ENCODE measurements at places on chromosomes 1 and 21.

DNA sequence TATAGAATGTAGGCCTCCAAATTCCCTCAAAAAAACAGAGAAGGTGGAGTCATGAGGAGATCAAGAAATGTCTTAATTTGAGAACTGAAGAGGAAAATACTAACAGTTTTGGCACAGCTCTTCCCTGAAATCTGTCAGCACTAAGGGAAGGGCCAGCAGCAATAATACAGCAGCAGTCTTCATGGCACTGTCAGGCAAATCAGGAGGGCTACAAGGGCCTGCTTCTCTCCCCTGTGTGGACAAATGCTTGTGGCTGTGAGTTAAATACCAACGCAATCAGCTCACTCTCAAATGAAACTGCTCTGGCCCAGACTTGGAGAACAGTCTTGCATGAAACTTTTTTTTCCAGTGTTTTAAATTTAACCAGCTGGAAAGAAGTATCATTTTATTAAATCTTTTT, 20.5 kb upstream of the CNN3 start:
- no peak for DNase-seq

- DNase-seq: no peak
Observed at GRCh38 chr1:184941735-184942134, 32.6 kb downstream of the NIBAN1 start.

DNA sequence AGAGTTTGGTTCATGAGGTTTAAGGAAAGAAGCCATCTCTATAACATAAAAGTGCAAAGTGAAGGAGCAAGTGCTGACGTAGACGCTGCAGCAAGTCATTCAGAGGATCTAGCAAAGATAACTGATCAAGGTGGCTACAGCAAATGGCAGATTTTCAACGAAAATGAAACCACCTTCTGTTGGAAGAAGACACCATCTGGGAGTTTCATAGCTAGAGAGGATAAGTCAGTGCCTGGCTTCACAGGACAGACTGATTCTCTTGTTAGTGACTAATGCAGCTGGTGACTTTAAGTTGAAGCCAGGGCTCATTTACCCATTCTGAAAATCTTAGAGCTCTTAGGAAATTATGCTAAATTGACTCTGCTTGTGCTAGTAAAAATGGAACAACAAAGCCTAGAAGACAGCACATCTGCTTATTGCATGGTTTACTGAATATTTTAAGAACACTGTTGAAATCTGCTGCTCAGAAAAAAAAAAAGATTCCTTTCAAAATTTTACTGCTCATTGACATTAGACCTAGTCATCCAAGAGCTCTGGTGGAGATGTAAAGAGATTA, 10.5 kb downstream of the MAEL start:
- DNase-seq: no peak

DNA sequence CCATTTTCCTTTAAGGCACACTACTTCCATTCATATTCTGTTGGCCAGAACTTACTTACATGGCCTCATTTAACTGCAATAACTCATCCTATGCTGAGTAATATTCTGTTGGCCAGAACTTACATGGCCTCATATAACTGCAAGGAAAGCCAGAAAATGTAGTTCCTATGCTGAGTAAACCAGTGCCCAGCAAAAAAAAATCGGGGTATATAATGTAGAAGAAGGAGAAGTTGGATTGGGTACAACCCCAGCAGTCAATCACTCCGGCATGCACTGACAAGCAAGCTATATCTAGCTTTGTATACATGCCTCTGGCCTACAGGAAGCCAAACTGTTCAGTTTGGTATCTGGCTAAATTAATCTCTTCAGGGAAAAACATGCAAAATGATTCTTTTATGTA, 39.4 kb upstream of the PPIH start:
- DNase-seq: no peak

DNA sequence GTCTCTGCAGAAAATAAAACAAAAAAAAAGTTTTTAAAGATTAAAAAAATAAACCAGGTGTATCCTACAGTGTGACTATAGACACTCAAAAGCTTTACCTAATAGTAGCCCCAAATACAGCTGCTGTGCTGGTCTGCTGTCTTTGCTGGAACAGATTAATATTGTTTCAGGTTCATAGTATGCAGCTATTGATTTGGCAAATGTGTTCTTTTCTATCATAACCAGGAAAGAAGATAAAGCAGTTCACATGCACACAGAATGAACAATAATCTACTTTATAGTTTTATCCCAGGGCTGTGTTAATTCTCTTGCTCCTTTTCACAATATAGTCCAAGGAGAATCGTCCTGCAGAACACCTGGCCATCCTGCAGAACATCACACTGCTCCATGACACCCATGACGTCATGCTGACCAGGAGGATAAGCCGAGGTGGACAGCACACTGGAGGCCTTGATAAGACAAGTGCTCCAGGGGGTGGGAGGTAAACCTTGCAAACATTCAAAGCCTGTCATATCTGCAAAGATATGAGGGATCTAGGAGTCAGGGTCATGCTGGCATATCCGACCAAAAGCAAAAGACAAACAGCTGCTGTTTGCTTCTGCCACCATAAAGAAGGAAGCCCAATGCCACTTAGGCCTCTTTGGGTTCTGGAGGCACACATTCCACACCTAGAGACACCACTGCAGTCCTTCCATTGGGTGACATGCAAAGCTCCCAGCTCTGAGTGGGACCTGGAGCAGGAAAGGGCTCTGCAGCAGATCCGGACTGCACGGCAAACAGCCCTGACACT, 86.1 kb upstream of the SLC2A1 start:
- no peak for DNase-seq

DNA sequence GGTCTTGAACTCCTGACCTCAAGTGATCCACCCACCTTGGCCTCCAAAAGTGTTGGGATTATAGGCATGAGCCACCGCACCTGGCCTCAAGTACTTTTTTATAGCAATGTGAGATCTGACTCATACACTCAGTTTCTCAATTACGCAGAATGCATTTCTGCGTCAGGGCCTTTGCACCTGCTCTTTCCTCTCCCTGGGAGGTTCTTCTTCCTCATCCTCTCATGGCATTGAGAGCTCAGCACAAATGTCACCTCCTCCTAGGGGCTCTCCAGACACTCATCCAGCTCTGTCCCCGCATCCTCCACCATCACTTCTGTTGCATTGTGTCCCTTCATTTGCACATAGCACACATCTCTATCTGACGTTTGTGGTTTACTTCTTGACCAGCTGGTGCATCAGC, 418.8 kb downstream of the PTPRU start:
- DNase-seq: no peak

DNA sequence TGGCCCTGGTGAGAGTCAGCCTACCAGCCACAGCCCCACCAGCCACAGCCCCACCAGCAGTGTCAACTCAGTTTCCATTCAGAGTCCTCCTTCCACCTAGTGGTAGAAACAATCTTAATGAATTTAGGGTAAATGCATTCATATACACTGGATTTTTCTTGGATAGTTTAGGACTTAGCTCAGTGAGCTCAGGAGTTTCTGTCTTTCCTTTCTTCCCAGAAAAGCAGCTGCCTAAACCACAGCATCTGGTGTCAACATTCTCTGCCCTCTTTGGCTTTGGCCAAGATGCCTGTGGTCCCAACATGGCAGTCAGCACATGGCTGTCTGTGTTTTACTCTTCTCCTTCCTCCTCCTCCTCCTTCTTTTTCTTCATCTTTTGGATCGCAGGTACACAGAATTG, 94.0 kb downstream of the CLIC6 start:
- DNase-seq: no peak

GRCh38 chr1:15225461-15225860, 21.6 kb upstream of the FHAD1 start:
- no peak for DNase-seq

- no peak for DNase-seq
Observed at GRCh38 chr1:230326971-230327891, 98.9 kb downstream of the PGBD5 start.

DNA sequence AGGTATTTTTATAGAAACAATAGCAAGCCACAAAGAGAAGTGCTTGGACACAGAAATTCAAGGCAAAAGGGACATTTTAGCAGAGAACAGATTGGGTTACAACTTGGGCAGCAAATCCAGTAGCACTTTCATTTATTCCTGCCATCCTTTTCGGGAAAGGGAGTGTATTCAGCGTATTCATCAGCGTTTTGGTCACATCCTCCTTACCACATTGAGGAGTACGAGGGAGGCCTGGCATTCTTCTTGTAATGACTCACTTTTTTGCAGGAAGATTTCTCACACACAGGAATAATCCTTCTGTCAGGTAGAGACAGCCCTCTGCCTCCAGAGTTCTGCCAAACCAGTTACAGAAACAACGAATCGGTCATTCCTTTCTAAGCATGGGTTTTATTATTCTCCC, 18.1 kb upstream of the FAM78B start:
- DNase-seq: no peak

DNA sequence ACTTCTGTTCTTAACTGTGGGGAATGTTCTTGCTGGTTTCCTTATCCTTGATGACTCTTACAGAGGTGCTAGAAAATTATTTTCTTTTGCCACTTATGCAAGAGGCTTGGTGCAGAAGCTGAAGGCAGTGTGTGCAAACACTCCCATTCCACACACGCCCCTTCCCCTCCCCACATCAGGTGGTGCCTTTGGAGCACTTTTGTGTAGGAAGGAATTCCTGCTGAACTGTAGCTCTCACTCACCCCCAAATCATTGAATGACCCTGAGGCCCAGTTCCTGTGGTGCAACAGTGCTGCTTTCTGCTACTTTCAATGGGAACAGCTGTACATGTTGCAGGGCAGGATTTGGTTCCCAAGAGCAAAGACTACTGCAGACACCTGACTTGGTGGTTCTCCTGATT, 101.8 kb downstream of the CD247 start:
- DNase-seq: no peak

GRCh38 chr1:92784021-92784638, 778 bp downstream of the EVI5 start:
- peak; percentile 29 for DNase-seq

- peak; percentile 27 for DNase-seq
Observed at GRCh38 chr1:101653482-101653946, 343.2 kb downstream of the OLFM3 start.

- DNase-seq: peak; percentile 64
Observed at GRCh38 chr1:44681905-44682882, 7.7 kb downstream of the ARMH1 start.

DNA sequence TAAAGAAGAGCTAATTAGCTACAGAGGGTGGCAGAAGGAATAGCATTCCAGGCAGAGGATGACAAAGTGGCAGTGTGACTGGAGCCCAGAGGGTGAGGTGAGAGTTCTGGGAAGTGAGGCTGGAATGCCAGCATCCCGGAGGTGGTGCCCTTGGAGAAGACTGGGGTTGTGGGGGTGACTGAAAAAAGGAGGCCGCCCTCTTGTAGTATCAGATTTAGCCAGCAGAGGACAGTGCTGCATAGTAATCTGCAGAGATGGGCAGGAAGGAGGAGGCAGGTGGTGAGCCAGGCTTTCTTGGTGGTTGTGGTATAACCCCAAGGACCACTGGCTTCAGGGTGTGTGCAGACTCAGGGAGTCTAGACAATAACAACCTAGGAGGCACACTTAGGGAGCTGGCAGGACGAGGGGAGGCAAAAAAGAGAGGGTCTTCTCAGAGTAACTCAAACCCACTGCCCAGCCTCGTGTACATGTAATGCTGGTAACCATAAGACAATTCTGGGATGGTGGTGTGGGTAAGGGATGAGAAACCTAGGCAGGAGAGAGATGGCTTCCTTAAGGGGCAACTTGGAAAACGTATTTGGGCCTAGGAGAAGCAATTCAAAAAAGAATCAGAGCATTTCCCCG, 30.5 kb downstream of the MROH7 start:
- DNase-seq: peak; percentile 60

DNA sequence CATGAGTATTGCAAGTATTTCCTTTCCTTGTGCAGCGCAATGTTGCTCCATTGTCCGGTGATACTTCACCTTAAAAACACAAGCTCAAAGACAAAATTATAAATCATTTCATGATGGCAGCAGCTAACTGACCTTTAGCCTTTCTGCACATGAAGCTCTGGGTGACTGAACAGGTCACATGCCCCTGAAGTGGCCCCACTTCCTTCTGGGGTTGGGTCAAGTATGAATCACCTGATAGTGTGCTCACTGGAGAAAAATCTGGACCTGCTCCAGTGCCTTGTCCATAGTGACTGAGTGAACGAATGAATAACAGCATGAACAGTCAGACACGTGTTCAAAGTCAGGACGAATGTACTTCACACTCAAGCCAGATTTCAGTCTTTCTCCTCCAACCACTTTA, 658.9 kb downstream of the NPHP4 start:
- no peak for DNase-seq

DNA sequence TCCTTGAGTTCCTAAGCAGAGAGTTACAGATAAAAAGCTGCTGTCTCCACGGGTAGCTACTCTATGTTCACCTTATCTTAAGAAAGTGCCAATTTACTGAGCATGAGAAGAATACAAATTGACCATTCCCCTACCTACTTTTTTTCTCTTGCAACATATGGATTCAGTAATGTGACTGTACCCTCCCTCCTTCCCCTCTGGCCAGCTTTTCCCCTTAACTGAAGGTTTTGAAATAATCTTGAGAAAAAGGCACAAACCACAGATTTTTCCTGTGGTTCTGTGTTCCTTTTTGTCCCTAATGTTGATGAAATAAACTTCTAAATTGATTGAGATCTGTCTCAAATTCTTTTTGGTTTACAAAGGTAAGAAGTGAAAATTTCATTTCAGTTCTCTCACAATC, 2.6 kb upstream of the CD2 start:
- no peak for DNase-seq

GRCh38 chr1:10866321-10867093, 70.1 kb upstream of the CASZ1 start:
- DNase-seq: peak; percentile 66

DNA sequence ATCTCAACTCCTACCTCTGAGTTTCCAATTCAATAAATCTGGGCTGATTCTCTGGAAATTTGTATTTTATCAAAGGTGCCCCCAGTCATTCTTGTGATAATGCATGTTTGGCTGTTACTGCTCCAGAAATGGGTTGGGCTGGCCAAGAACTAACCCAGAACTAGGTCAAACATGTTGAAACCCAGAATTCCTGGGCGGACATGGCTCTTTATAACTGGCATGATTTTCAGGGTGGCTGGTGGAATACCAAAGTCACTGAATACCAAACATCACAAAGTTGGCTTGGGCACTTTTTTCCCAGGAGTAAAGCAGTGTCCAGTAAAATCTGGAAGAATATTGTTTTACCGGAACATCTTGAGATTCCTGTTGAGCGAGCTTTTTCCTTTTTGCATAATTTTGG, 89.4 kb upstream of the S1PR1 start:
- no peak for DNase-seq

- no peak for DNase-seq
Observed at GRCh38 chr1:11581445-11581991, 72.7 kb downstream of the FBXO2 start.

DNA sequence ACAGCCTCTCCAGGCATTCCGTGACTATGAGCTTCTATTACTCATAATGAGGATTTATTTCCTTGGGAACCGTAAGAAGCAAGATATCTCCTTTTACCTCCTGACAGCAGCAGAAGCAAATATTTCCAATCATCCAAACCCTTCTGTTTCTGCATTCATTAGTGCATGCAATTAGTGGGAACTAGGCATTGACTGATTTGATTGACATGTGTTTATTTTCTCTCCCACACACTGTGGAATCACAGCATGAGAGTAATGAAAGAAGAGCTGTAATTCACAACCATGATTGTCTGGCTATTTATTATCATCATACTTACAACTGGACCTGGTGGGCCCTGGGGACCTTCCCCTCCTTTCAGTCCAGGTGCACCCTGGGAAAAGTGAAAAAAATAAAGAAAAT, 146.8 kb downstream of the COL11A1 start:
- DNase-seq: no peak
